ENCODE measurements at places on chromosomes 3 and 15.
A peak's percentile ranks its signal among the peaks of the same experiment; 100 is the strongest.

- no peak for ATAC-seq
Observed at GRCh38 chr15:78147566-78147965, 1.6 kb upstream of the IDH3A start.

DNA sequence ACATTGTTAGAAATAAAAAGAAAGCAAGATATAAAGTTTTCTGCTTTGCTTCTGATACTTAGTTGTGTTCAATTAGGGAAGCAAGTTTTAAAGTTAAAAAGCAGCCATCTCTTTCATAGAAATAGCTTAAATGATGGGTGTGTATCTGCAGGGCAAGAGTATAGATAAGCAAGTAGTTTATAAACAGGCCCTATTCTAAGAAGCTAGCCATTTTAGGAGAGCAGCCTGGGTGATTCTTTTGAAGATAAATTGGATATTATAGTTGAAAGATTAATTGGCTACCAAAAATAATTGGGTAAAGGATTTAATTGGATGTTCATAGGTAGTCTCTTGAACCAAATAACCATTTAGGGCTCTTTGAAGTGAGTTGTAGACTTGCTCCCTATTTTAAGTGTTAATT lies 5.6 kb downstream of the EIF3J start:
- ATAC-seq, result no peak

DNA sequence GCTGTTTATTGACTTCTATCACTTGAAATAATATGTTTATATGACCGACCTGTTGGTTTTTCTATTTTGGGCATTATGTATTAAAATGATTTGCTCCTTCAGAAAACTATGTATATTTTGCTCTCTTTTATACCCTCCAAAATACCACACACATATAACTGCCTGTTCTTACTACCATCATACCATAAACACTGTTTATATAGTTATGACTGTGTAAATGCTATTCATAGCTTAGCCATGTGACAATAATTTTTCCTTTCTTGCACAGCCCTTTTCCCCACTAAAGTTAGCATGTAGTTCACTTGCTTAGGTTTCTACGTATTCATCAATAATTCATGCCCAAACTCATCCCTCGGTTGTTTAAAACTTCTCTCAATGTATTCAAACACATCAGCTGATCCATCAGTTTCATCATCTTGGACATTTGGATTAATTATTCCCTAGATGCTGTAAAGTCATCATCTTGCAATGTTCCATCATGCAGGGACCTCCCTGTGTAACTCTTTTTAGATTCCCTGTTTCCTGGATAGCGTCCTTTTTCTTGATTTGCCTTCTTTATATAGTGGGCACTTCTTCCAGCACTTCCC lies 8.2 kb upstream of the RYK start:
- no peak for ATAC-seq

GRCh38 chr15:60751985-60752952 lies 273.3 kb upstream of the ICE2 start:
- no peak for ATAC-seq

- no peak for ATAC-seq
Observed at GRCh38 chr3:112931736-112932521, 43.0 kb downstream of the CD200R1 start.

- ATAC-seq, result no peak
Observed at GRCh38 chr3:128312271-128312670, 154.4 kb downstream of the DNAJB8 start.

DNA sequence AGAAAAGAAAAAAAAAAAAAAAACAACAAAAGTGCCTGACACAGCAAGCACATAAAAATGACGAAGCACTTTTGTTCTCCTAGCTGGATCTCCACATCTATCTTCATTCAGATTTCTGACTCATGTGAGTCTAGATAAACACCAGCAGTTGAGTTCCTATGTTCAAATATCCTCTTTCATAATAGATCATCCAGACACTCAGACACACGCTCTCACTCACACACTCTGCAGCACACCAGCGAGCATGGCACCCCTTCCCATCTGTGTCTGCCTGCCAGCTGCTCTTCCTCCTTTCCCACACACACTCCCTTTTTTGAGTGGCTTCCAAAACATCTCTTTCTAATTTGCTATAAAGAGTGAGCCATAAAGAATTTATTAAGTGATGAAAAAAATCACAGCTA lies 19.8 kb upstream of the CELF6 start:
- ATAC-seq, result peak; percentile 47

- ATAC-seq, result peak; percentile 62
Observed at GRCh38 chr3:107404727-107405469, 27.7 kb downstream of the CCDC54 start.

GRCh38 chr3:147089286-147089685 lies 317.1 kb downstream of the ZIC4 start:
- ATAC-seq, result no peak

DNA sequence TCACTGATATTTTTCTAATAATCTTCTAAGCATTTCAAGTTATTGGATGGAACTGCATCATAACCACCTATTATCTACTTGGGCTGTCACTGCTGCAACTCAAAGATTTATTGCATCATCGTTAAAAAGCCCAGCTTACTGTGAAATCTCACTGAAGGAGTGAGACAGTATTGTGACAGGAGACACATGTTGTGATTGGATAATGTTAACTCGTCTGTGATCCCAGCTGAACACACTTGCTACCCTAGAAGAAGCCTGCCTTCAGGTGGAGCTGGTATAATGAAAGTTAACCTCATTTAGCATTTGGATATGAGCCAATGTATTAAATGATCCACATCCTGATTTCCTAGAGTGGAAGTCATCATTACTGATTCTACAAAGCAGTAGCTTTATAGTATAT lies 138.1 kb downstream of the MAP2K5 start:
- ATAC-seq, result peak; percentile 49

- ATAC-seq, result no peak
Observed at GRCh38 chr15:56553486-56553885, 88.5 kb upstream of the MNS1 start.

- ATAC-seq, result no peak
Observed at GRCh38 chr3:58383476-58383875, 50.2 kb downstream of the PDHB start.

GRCh38 chr3:70861234-70861633 lies 548.8 kb upstream of the MDFIC2 start:
- ATAC-seq, result no peak

- ATAC-seq, result no peak
Observed at GRCh38 chr3:47628426-47628825, 49.8 kb upstream of the CSPG5 start.

DNA sequence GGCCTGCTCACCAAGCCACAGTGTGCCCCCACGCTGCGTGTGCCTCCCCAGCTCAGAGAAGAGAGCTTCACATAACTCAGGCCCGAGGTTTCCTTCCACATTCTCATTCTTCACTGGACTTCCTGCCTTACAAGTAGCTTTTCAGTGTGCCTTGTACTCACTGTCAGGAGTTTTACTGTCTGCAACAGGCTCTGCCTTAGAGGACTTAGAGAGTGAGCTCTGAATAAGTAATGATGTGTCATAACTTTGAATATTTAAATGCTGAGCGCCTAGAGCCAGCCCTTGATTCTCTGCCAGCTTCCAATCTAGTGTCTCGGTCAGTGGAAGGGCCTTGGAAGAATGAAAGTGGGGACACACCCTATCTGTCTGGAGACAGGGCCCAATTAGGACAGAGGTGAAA lies 41.8 kb downstream of the ITGB5 start:
- peak; percentile 53 for ATAC-seq

- no peak for ATAC-seq
Observed at GRCh38 chr15:38243278-38244055, 9.2 kb upstream of the SPRED1 start.

GRCh38 chr15:49423901-49424550 lies 984 bp downstream of the FGF7 start:
- ATAC-seq, result no peak

DNA sequence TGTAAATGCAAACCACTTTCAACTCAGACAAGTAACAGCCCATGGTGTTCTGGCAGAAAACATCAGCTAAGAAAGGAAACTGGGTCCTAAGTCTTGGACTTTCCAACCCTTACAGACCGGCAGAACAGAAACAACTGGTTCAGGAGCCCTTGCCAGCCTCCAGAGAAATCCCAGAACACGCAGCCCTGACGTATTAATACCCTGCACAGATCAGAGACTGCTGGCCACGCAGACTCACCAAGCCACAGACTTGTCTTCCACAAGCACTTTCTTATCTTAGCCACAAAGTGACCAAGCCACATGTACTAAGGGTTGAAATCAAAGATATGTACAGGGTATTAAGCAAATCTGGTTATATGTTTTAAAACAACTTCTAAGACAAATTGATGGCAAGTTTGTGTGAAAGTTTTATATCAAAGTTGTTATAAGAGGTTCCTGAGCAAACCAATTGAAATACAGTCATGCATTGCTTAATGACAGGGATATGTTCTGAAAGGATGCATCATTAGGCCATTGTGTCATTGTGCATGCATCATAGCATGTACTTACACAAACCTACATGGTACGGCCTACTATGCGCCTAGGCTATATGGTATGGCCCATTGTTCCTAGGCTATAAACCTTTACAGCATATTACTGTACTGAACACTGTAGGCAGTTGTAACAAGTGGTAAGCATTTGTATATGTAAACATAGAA lies 36.8 kb downstream of the BTD start:
- no peak for ATAC-seq

- ATAC-seq, result no peak
Observed at GRCh38 chr3:43958005-43958770, 267.4 kb downstream of the ABHD5 start.

DNA sequence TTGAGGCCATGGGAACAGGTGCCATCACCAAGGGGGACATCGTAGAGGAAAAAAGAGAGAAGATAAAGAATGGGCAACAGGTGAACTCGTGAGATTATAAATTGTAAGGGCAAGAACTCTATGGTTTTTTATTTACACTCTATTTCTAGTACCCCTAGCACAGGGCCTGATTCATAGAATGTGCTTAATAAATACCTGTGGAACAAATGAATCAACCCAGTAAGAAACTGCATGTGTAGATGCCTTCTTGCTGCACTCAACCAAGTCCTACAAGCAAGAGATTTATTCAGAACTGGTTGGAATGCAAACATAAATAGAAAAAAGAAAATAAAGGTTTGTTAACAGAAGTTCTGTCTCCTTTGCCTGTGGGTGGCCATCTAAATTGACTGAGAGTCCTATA lies 18.7 kb upstream of the KPNA1 start:
- ATAC-seq, result no peak

DNA sequence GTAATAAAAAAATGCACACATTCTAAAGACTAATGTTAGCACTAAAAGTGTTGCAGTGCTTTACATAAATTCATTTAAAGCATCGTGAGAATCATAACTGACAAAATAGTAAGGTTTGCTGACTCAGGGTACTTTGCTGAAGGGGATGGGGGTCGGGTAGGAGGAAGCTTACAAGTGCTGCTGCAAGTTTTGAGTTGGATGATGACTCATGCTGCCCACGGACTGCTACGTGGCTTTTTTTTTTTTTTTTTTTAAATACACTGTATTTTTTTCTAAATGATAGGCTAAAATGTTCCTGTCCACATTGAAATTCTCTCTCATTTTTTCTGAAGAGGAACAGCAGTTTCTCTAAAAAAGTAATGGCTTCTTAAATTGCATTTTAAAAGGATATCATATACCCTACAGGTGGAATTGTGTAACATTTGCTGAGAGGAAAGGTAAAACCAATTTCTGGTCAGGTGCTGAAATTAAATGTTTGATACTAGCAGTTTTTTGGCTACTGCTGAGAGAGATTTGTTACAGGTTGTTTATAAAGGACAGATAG lies 2.2 kb downstream of the MAPK6 start:
- no peak for ATAC-seq

DNA sequence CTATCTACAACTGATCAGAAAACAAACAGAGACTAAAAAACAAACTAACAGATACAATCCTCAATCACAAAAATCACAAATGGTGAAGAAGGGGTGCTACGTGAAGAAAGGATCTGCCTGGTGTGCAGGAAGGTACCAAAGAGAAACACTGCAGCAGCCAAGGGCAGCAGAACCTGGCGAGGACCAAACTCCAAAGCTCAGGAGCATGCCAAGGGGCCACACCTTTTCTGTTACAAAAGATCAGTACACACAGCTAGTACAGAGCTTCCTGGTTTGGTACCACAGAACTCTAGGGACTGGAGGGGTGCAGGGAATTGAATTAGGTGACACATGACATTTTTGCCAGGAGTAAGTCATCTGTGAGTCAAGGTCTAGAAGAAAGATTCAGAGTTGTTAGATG lies 107.4 kb upstream of the GRM7 start:
- ATAC-seq, result no peak

DNA sequence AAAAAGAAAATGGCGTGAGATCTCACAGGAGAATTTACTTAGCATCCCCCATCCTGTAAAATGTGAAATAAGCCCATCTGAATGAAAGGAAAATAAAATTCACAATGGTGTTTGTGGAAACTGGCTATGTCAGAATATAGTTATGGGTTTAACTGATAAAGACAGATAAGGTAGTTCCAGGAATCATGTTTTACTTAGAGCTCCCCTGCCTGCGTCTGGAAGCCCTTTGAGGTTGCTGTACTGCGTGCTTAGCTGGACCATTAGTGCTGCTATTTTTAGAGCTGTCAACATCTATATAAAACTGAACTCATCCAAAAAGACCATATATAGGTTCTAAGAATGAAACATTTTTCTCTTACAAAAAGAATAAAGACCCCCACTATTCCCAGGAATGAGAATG lies 130.8 kb downstream of the LSAMP start:
- peak; percentile 77 for ATAC-seq

GRCh38 chr15:60469893-60470641 lies 8.9 kb downstream of the ICE2 start:
- ATAC-seq, result no peak

GRCh38 chr3:33173103-33173502 lies 45.5 kb downstream of the SUSD5 start:
- ATAC-seq, result no peak

GRCh38 chr3:42508562-42508961 lies 6.1 kb downstream of the VIPR1 start:
- no peak for ATAC-seq

DNA sequence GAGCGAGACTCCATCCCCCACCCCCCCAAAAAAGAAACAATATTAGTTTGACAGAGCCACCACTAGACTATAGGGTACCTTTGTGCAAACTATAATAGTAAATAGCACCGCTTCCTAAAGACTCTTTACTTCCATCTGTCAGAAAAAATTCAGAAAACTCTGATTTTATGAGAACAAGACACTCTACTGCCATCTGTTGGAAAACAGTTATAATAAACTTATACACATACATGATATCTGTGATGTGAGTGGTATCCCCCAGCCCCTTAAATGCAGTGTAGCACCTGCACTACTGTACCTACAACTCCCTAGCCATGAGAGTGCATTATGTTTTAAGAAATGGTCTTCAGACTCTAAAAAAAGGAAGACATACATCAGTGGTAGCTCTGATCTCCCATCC lies 47.1 kb upstream of the CTDSPL start:
- no peak for ATAC-seq

GRCh38 chr3:142664819-142665218 lies 59.0 kb upstream of the TRPC1 start:
- no peak for ATAC-seq

DNA sequence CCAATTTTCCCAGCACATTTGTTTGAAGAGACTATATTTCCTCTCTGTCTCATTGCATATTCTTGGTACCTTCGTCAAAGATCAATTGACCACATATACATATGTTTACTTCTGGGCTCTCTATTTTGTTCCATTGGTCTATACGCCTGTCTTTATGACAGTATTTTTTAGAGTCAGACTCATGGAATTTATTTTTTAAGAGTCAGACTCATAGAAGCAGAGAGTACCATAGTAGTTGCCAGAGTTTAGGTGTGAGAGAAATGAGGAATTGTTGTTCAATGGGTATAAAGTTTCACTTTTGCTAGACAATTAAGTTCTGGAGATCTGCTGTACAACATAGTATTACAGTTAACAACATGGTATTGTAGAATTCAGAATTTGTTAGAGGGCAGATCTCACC lies 27.1 kb downstream of the PLA2G4F start:
- no peak for ATAC-seq

GRCh38 chr15:36803773-36804172 lies 224.3 kb downstream of the CDIN1 start:
- no peak for ATAC-seq

Measured in motor neuron (in vitro differentiated cells).